Activated CD4-positive, CD25-positive, alpha-beta regulatory T cell (primary cell): ENCODE measurements at places on chromosomes 6 and 20.

GRCh38 chr6:118313208-118313607 is 234.9 kb upstream of the PLN start:
- DNase-seq = no peak

DNA sequence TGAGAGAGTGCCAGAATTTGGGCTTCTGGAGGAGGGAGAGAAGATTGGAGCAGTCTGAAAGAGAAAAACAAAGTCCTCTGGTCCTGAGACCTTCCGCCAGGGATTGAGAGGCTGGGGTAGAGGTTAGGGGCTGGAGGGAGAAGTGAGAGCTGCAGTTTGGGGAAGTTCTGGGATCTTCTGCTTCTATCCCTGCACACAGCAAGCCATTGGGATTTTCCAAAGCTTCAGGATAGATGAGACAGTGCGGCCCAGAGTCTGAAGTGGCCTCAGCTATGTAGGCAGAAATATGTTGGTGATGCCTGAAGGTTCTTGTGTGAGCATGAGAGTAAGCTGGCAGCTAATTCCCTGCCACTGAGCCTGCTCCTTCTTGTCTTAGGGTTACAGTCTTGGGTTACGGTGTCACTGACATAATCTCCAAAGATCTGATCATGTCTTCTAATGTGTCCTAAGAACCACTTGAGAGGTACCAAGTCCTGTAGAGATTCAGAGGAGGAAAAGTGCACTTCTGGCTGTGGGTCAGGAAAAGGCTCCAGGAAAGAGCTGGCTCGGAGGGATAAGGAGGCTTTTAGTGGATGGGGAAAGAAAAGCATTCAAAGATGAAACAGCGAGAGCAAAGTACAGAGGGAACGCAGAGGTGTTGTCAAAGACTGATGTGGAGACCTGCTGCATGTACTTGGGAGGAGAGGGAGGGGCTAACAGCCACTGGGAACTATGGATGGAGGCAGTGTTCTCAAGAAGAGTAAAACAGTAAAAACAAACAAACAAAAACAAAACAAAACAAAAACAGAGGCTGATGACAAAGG is 131.1 kb upstream of the MYLIP start:
- DNase-seq = no peak

GRCh38 chr6:43838276-43839036 is 68.4 kb downstream of the VEGFA start:
- no peak for DNase-seq

- DNase-seq = no peak
These were observed 30.9 kb upstream of the CCN5 start for GRCh38 chr20:44684047-44684967.

- DNase-seq = no peak
These were observed 36.1 kb upstream of the NAA20 start for GRCh38 chr20:19981031-19981451.

GRCh38 chr6:14734052-14734415 is 511.8 kb upstream of the JARID2 start:
- no peak for DNase-seq

DNA sequence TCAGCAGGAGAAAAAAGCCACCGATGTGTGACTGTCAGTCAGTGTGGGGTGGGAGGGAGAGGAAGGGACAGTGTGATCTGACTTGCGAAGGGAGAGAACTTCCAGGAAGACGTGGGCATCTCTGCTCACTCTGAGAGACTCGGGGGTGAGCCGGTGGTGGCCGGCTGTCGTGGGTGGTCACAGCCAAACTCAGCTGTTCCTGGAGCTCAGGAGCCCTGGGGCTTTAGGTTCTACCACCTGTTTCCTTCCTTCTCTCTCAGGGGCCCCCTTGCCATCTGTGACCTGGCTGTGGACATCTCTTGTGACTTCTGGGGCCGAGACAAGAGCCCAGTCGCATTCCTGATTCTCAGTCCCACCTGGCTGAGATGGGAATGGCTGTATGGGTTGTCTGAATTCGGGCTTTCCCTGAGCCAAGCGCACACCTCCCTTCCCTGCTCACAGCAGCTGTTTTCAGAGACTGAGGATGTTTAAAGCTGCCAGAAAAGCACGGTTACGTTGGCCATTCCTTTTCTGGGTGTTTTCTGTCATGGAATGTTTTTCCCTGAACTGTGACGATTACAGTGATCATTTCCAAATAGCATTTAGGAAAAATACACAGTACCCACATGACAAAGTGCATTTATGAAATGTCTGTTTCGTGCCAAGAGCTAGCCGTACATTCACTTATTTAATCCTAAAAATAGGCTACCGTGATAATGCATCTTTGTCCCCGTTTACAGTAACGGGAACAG is 36.5 kb downstream of the SYNJ2 start:
- DNase-seq = no peak

GRCh38 chr6:53070806-53071205 is 5.6 kb downstream of the FBXO9 start:
- DNase-seq = no peak

- no peak for DNase-seq
These were observed 2.8 kb upstream of the RNASET2 start for GRCh38 chr6:166958926-166959861.

DNA sequence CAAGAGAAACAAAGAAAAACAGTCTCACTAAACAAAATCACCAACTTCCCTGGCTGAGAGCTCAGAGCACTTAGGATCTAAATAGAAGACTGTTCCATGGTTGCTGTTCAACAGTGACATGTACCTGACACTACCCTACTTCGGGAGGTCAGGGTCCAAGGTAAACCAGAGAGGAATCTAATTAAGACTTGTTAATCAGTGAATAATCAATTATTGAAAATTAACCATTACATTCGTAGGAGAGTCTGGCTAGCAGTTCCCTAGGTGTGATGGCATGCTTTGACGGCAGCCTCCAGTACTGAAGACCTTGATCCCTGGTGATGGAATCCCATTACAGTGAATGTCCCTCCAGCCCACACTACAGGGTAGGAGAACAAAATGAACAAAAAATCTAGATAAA is 154.0 kb upstream of the AFDN start:
- no peak for DNase-seq

GRCh38 chr6:16158943-16159557 is 30.2 kb downstream of the MYLIP start:
- DNase-seq = no peak

DNA sequence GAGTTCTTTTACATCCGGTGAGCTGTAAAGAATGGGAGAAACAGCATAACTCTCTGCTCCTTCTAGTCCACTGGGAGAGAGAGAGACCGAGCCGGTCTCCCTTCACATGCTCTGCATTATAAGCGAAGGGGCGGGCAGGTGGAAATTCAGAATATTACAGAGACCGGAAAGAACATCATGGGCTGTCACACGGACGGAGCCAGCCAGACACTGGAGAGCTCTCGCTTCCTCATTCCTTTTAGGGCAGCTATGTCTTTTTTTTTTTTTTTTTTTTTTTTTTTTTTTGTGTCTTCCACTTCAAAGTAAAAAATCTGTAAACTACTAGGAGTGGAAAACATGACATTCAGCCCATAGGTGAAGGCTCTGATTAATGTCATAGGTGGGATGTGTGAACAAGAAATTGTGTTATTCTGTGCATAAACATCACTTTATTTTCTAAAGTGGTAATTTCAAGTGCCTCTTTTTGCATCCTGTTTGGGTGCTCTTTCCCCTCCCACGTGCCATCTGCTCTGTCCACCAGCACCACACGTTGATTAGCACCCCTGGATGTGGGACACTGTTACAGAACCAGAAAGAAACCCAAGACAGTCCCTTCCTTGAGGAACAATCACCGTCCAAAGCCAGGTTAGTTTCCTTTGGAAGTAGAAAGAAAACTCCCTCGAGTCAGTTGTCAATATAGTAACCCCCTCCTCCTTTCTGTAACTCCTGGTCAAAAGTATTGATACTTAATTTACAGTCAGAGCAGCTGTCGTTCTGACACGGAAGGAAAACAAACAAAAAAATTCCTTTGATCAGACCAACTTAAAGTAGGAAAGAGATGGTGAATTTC is at the start of gene TAGAP:
Gene TAGAP (minus strand): TSS at position 93 of the 829 bp plus-strand sequence. CDS start 845 bp downstream, outside the sequence.
- peak; percentile 29 for DNase-seq

DNA sequence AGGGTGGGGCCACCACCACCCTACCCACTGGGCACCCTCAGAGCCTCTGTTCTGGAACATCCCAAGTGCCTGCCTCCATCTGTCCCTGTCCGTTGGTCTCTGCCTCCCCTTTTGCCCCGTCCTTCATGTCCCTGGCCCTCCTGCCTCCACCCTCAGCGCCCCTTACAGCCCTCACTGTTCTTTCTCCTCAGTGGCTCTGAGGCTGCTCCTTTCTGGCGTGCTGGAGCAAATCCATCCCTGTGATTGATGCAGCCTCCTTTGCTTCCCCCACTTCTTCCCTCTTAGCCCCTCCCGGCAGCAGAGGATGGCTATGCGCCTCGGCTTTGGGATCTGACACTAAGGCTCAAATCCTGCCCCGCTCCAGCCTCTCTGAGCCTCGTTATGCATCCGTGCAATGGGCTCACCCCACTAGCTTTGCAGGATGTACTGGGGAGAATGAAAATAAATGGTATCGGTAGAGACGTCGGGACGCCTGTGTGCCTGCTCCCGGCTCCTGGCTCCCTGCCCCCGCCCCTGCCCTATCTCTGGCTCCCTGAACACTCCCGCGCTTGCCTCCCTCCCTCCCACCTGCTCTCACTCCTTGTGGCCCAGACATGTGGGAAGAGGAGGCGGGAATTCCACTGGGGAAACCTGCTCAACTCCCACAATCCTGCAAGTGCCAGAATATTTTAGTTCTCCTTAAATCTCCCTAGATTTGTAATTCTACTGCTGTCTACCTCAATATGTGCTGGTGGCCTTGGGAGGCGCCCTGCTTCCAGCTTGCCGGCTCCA is 13.1 kb downstream of the VSTM2L start:
- DNase-seq = no peak

GRCh38 chr6:140360651-140361050 is 986.2 kb upstream of the CITED2 start:
- no peak for DNase-seq

DNA sequence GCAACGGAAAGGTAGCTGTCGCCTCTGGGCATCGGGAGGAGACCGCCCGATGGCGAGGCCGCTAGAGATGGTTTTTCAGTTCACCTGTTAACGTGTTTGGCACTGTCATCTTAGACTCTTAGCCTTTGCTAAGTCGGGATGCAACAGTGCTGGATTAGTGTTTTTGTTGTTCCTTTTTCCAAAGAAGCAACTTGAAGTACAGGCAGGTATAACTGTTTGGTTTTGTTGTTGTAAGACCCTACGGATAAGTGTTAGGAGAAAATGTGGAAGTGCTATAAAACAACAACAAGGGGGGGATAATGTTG is 723 bp downstream of the MANEA start:
- DNase-seq = no peak

GRCh38 chr6:36069573-36069972 is 42.0 kb downstream of the MAPK14 start:
- no peak for DNase-seq

DNA sequence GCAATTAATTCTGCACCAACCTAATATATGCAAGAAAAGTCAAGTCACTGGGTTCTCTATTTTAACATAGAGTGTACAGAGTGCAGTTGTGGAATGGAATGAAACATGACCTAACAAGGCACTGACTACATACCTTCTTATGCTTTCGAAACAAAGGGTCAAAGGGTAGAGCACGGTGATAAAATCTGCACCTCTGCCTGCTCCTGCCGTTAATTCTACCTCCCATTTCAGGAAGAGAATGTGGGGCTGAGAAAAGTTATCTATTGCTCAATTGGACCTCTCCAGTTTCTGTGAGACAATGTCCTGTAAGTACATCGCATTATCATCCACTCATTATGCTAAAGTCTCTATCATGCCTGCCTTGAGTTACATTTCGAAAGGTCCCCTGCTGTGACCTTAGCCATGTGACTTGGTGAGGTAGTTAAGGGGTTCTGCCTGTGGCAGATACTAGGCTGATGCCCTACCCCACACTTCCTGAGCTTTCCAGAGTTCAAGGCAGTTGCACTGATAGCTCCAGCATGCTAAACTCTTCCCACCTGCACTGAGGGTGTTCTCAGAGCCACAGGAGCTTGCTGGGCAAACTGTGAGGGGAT is 14.0 kb upstream of the MOCS1 start:
- no peak for DNase-seq

DNA sequence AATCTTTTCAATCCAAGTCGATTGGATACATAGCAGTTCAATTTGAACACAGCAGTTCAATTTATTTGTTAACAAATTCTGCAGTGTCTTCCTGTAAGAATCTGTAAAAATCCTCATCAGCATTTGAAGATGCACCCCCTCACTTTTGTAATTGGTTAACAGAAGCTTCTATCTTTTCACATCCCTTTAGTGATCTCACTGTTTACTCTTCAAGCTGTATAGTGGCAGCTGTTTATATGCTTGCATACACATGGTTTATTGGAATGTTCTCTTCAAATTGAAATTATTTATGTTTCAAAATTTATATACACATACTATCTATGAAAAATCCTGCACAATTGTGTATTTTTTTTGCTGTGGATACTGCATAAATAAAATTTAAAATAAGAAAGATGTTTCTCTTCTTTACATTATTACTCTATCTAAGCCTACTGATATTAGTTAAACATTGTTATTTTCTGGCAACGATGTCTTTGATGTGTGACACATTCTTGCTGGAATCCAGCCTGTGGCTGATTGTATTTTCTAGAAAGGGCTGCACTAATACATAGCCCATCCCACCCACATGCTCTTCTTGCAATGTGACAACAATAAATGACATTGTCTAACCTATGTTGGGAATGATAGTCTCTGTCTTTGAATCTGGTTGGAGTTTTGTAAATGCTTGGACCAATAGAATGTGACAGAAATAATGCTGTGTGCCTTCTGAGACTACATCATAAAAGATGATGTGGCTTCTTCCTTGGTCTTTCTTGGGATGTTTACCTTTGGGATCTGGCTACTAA is 573.0 kb downstream of the CD109 start:
- no peak for DNase-seq

DNA sequence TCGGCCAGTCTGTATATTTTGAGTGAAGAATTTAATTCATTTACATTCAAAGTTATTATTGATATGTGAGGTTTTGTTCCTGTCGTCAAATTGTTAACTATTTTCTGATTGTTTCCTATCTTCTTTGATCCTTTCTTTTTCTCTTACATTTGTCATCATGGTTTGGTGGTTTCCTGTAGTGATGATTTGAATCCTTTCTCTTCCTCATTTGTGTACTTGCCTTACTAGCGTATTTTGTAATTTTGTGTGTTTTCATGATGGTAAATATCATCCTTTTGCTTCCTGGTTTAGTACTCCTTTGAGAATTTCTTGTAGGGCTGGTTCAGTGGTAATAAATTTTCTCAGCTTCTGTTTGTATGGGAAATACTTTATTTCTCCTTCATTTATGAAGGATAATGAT is 151.7 kb upstream of the CEP162 start:
- no peak for DNase-seq

GRCh38 chr6:98384801-98385200 is 449.6 kb upstream of the POU3F2 start:
- no peak for DNase-seq

DNA sequence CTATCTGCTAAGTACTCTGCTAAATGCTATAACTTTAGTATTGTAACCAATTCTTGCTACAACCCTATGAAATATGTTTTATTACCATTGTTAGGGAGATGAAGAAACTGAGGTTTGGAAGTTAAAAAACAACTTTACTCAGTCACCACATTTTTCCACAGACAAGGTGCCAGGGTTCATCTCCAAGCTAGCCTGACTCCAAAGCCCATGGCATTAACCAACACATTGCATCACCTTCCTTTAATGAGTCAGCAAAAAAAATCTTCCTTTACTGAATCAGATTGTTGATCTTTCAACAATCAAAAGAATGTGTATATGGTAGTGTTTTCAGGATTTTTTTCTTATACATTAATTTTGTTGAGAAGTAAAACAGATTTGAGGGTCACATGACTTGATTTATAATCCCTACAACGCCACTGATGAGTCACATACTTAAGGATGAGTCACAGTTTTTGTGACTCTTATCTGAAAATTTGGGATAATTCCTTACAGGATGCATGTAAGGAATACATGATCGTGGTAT is 41.5 kb downstream of the MAN1A1 start:
- no peak for DNase-seq
